ENCODE measurements at places on chromosomes 4 and X.

DNA sequence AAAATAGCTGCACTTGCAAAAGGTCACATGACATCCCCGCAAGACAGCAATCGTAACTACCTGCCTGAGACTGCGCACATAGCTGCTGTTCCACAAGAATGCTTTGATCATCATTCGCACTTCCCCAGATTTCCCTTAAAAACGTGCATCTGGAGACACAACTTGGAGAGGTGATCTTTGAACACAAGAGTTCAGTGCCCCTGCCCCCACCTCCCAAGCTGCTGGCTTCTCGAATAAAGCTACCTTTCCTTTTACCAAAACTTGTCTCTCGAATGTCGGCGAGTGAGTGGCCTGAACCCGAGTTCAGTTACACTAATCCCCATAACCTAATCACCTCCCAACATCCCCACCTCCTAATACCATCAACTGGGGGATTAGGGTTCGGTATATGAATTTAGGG lies 14.4 kb upstream of the MRFAP1 start:
- no peak for DNase-seq

GRCh38 chr4:48968814-48969213 lies 17.3 kb upstream of the CWH43 start:
- no peak for DNase-seq

- DNase-seq: no peak
These were observed 17.3 kb upstream of the TMEM185A start for GRCh38 chrX:149648932-149649331.

DNA sequence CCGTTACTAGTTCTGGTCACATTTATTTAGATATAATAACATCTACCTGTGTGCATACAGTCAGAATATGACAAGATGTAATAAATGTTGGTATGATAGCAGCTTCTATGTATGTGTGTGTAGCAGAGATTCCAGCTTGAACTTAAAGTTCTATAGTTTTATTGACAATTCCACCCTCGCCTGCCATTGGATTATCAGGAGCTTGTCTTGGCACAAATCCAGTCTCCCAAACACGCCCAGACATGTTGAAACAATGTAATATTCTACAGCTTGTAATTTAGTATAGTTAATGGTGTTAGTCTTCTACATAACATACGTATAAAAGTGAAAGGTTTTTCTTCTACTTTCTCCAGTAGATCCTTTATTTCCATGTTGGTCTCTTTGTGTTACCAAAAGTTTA lies 44.4 kb downstream of the BBS12 start:
- no peak for DNase-seq

DNA sequence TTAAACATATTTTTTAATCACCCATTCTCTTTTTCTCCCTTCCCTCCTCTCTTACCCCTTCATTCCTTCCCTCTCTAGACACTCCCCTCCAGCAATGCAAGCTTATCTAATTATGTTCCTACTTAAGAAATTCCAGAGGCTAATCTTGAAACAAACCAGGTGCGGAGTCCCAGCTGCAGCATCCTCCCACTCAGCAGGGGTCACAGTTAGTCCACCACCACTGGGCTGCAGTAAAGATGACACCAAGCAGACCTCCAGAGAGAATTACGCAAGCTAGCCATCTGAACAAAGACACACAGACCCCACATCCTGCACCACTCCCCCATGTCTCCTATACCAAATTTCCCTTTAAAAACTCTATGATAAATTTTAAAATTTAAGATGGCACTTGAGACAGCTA lies 13.9 kb upstream of the SEC24B start:
- DNase-seq: no peak

- no peak for DNase-seq
These were observed 28.1 kb upstream of the RASL11B start for GRCh38 chr4:52833941-52834525.

DNA sequence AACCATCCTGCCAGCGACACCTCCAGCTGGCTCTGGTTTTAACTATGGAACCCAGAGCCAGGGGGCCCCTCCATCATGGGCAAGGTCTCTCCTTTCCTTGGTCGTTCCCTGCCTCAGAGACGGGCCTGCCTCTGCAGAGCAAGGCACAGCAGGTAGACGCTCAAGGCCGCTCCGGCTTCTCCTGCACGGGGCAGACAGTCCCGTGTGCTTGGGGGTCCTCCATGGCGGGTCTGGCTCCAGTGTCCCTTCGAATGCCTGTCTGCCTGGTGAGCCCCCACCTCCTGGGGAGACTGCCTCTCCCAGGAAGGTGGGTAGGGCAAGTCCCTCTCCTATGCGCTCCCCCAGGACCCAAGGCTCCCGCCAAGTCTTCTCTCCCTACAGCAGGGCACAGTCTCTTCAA lies 71.5 kb downstream of the ACOX3 start:
- DNase-seq: no peak

GRCh38 chrX:12867685-12868084 lies 813 bp downstream of the TLR7 start:
- no peak for DNase-seq

Data from KG1 (cell line).